ENCODE measurements at places on chromosomes 12 and 14.
A peak's percentile ranks its signal among the peaks of the same experiment; 100 is the strongest.

DNA sequence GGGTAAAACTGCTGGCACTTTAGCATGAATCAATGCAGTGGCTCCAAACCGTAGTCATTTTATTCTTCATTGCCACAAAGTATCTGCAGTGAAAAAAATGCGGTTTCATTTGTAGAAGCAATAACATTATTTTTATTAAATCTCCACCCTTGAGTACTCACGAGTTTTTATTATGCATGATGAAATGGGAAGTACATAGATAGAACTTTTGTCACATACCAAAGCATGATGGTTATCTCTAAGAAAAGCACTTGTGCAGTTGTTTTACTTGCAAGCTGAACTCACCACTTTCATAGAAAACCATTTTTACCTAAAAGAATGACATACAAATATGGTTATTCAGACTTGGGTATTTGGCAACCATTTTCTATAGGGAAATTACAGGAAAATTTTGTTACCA, 90.3 kb downstream of the PELI2 start:
- no peak for DNase-seq

- DNase-seq = no peak
Observed at GRCh38 chr12:53768976-53769375, 17.2 kb upstream of the CISTR start.

- no peak for DNase-seq
Observed at GRCh38 chr14:103732868-103733620, 17.4 kb downstream of the ZFYVE21 start.

DNA sequence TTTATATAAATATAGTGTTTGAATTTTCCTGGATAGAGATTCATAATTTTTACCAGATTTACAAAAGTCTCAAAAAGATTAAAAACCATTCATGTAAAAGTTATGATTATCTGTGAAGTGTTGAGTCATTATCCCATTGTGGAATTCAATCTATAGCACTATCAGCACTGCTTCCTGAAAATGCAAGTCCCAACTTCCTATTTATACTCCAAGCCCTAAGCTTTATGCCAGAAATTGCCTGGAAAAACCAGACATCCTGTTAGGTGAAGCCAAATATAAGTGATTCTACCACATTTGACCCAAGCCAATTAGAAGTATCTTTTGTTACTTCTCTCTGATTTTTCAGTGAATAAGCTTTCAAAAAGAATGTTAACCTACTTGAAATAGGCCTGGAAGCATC, 129.1 kb downstream of the GPR135 start:
- DNase-seq = no peak

DNA sequence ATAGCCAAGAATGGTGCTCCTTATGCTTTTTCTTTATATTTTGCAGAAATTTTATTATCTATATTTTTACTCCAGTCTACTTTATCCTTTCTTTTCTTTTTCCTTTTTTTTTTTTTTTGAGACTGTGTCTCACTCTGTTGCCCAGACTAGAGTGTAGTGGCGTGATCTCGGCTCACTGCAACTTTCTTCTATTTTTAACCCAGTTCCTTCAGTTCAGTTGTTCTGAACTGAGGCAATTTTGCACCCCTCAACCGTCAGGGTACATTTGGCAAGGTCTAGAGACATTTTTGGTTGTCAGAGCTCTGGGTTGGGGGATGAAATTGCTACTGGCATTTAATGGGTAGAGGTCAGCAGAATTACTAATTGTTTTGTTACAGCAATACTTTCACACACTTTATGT, 75.7 kb downstream of the DIP2B start:
- no peak for DNase-seq

DNA sequence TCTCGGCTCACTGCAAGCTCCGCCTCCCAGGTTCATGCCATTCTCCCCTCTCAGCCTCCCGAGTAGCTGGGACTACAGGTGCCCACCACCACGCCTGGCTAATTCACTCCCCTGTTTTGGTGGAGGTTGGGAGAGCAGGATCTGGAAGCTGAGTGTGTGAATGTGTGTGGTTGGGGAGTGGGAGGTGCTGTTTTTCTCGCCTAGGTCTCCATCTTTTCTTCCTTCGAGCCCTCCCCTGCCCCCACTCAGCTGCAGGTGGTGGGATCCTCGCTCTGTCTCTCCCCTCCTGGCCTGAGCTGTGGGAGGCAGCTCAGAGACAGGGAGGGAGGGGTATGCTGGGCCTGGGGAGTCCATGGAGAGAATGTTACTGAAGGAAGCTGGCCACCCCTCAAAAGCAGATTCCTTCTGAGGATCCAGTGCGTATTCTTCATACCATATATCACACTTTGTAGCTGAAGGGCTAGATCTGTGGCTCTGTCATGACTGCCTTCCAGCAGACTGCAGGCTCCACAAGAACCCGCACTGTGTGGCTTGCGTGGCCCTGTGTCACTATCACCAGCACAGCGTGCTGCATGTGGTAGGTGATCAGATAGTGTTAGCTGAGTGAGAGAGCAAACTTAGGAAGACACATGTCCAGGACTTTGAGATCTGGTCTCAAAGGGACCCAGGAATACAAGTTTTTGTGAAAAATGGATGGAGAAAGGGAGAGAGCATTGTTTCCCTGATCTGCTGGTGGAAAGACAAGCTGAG, 2.8 kb downstream of the KRT83 start:
- no peak for DNase-seq

DNA sequence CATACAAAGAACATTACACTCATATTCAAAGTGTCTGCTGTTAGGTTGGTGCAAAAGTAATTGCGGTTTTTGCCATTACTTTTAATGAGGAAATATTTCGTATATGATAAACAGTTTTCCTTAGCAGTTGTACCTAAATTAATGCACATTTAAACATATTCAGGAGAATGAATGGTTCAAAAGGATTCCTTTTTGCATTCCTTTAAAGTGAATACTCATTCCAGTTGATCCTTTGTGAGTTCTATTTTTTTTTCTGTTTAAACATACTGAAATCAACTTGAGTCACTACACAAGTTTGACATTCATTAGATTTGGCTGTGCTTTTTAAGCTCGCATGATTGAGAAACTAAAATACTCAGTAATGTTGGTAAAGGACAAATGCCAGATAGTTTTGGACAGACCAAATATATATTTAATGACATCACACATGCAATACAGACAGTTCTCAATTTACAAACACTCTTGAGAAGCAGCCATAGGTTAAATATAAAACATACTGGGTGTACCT, 13.8 kb upstream of the SLC38A2 start:
- no peak for DNase-seq

DNA sequence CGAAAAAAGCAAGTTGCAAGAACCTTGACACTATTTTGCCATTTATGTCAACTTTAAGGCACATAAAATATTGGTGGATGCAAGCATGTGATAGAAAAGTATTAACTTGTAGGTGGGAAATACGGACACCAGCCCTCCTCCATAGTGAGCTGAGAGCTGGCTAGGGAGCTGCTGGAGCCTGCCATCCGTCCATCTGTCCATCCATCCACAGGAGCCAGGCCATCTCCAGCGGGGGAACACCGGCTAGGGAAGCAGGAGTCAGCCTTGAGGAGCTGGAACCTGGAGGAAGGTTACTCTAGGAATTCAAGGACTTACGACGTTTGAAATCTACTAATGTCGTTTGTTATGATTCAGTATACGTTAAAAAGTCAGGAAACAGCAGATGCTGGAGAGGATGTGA, 120.7 kb upstream of the C14orf180 start:
- DNase-seq = no peak

- no peak for DNase-seq
Observed at GRCh38 chr12:84950971-84951546, 38.5 kb upstream of the SLC6A15 start.

- DNase-seq = no peak
Observed at GRCh38 chr12:47397664-47398281, 308.1 kb downstream of the RPAP3 start.

DNA sequence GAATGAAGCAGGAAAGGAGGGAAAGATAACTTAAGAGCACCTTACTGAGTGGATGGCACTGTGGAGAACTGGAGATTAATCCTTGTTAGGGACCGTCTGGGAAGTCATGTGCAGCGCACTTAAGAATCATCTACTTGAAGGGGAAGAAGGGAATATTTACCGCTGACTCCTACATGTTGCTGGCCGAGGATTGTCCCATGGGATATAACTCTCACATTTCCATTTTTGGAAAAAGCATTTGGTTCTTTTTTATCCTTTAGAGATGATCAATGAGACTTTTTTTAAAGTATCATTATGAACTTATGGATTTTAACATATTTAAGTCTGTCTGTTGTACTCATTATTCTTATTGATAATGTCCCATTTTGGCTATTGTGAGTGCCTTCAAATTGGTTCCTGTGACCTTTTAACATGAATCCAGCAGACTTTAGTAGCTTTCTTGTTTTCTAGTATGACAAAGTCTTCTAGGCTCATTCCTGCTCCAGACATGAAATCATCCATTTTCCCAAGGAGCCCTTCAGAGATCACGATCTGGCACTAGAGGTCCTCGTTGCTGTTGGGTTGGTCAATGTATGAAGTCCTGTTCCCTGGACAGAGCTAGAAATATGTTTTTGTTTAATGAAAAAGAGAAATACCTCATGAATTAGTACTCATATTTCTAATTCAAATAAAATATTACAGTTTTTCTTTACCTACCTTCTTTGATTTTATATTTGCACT, 20.2 kb upstream of the FAM234B start:
- DNase-seq = no peak

DNA sequence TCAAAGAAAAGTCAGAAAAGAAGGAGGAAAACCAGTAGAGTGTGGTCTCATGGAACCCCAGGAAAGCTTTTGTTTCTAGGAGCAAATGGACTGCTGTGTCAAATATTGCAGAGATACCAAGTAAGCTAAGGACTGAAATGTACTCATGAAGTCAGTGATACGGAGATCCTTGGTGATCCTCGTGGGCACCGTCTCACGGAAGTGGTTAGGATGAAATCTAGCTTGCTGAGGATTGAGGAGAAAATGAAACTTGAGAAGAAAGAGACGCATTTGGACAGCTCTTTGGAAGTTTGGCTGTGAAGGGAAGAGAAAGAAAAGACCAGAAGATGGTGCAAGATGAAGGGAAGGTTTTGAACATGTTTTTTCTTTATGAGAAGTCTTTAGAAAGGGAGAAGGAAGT, 104.0 kb upstream of the CCND2 start:
- DNase-seq = no peak

GRCh38 chr12:26868447-26869103, 35.6 kb upstream of the ITPR2 start:
- no peak for DNase-seq

- no peak for DNase-seq
Observed at GRCh38 chr14:63918411-63918810, 65.6 kb downstream of the SYNE2 start.

DNA sequence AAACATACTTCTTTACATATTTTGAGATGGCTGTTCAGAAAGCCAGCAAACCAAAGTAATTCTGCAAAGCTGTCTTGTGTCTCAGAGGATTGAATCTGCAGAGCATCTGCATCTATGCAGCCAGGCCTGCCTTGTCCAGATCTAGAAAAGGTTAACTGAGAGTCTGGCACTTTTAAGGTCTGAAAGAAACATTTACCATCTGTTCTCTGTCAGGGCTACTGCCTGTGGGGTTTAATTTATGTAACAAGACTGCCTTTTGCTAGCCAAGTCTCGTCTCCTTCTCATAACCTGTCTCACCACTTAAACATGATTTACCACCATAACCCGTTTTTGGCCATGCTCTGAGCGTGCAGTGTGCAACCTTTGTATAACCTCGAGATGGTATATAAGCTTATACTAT, 194.2 kb downstream of the SYT10 start:
- no peak for DNase-seq

GRCh38 chr12:30795410-30796312, 40.9 kb upstream of the CAPRIN2 start:
- DNase-seq = peak; percentile 26

DNA sequence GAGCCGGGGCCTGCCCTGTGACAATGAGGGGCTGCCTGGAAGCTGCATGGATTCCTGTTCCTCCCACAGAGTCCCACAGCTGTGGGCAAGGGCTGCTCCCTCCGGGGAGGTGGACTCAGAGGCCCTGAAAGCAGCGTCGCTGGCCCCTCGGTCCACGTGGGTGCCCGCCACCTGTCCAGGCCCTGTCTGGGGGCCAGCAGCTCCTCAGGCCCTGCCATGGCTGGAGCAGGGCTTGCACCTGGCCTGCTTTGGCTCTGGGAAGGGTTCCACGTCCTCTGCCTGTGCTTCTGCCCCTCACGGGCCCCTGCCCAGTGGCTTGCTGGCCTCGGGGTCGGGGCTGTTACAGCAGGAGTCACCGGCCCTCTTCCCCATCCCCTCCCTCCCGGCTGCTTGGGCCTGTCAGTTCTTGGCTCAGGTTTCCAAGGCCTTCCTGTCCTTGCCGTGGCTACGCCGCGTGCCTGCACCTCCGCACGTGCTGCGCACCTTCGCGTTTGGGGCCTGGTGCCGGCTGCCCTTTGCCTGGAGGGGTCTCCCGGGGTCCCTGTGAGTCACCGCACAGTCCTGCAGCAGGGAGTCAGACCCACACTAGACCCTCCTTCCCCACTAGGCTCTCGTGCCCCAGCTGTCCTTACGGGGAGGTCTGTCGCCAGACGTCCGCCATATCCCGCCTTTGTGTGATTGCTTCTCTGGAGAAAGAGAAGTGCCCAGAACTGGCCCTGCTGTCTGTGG, 5.8 kb downstream of the FBRSL1 start:
- no peak for DNase-seq

DNA sequence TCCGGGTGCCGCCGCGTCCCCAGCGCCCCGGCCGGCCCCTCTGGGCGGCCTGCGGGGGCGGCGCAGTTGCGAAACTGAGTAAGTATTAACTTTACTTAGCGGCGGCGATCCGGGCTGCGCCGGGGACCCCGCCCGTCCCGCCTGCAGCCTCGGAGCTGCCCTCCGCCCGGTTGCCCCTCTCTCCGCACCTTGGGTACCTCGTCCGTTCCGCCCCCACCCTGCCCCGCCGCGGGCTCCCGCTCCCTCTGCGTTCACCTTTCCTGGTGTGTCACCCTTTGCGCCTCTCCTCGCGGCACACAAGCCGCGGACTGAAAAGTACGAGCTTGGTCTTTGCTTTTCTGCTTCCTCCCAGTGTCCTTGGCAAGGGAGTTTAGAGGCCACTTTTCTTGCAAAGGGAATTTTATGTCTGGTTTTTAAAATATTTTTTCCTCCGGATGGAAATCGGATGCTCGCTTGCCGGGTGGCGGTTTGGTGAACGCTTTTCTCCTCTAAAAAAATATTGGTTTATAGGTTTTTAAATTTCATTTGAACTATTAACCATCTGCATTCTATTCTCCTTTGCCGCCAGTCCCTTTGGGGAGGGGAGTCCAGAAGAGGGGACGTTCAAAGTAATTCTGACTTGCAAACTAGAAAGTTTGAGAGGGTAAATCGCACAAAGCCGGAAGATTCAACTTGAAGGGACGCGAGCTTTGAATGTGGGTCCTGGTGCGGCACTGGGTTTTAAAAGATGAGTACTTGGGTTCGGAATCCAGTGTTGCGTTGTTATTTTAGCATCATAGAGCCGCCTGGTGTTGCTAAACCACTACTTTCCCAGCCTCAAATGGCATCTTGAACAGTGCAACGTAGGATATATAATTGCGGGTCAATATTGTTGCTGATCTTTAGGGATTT, 834 bp downstream of the RASSF8 start:
- DNase-seq = peak; percentile 9

- no peak for DNase-seq
Observed at GRCh38 chr12:56661560-56661959, 15.8 kb upstream of the ATP5F1B start.

- no peak for DNase-seq
Observed at GRCh38 chr14:75640876-75641275, 19.8 kb downstream of the ERG28 start.

GRCh38 chr14:23573384-23574015, 5.1 kb downstream of the JPH4 start:
- no peak for DNase-seq

- DNase-seq = peak; percentile 34
Observed at GRCh38 chr12:100672075-100672592, 98.7 kb downstream of the GAS2L3 start.
